ENCODE measurements at places on chromosomes 6 and 20.

GRCh38 chr6:148027201-148027600 lies 315.4 kb upstream of the SASH1 start:
- no peak for DNase-seq

GRCh38 chr6:98971303-98971702 lies 23.6 kb upstream of the FBXL4 start:
- DNase-seq = no peak

DNA sequence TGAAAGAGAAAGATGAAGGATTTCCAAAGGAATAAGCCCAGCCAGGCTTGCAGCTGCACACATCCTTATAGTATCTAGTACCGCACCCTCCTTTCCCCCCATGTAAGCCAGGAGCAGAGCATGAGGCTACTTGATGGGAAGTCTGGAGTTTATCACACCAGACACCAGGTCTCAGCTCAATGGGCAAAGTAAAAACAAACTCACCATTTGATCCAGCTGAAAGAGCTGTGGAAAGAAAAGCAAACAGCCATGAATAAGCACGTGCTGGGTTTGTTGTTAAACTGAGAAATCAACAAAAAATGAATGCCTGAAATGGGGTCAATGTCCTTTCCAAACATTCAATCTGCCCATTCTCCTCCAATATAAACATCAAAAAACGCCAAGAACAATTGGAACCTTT lies 50.6 kb upstream of the MAP7 start:
- DNase-seq = no peak

GRCh38 chr20:58642441-58642840 lies 8.6 kb upstream of the STX16 start:
- no peak for DNase-seq

- no peak for DNase-seq
These were observed 227.5 kb upstream of the MYLIP start for GRCh38 chr6:15901141-15902115.

- DNase-seq = no peak
These were observed 134.7 kb upstream of the RNF24 start for GRCh38 chr20:4150070-4150441.

- no peak for DNase-seq
These were observed 42.6 kb upstream of the ZNFX1 start for GRCh38 chr20:49320460-49320859.

DNA sequence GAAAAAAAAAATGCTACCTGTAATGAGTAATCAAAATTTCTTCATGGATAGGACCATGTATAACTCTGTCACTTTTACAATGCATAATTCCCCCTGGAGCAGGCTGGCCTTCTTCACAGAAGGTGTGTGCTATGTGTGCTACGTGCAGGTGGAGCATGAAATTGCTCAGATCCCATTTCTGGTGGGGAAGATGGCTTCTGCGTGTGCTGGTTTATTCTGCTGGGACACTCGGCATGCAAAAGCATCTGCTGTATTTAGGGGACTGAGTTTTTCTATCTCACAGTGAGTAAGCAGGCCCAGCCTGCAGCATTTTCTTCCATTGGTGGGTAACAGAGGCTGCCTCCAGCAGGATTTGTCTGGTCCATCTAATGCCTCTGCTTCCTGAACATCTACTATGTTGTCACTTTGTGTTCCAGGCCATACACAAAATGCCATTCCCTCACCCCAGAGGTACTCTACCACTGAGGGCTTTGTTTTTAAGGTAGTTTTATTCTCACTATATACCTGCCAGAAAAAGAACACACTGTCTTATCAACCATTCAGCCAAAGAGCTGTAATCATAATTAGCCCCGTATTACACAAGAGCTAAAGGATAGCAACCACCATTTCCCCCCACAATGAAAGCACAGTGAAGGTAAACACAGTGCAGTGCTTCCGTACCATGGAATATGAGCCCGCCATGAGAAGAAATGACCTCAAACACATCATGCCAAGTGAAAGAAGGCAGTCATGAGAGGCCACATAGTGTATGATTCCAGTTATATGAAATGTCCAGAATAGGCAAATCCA lies 62.4 kb downstream of the SYNDIG1 start:
- DNase-seq = no peak

- DNase-seq = no peak
These were observed 546.3 kb upstream of the CITED2 start for GRCh38 chr6:139920776-139921100.

DNA sequence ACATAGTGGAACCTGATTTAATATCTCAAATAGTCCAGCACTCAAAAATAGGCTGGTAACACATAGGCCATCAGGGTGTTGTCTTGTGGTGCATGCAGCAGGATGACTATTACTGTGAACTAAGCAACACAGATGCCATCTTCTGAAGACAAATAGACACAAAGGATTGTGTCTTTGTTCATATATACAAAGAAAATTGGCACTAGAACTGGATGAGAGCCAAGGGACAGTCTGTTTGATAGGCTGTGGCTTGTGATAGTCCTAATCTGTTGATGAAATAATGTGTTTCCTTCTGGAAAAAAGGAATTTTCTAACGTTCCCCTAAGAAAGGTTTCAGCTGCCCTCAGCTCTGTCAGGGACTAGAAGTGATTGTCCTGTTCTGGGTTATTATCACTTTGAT lies 129.8 kb downstream of the TPBG start:
- DNase-seq = no peak

DNA sequence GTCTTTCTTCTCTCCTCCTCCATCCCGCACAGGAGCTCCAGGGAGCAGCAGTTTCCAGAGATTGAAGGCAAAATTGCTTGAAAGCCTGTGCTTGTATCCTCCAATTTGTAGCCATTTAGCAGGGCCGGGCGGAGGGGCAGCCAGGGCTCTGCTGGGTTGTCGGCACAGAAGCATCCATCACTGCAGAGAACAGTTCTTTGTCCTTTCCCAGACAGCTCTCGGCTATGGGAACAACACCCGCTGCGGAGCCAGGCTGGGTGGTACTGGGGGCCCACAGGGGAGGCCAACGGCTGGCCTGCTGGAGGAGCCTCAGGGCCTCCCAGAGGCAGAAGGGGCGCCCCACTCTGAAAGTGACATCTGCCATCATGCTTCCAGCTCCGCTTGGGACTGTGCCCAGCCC lies 7.8 kb downstream of the HRH3 start:
- DNase-seq = no peak

GRCh38 chr6:127570739-127571389 lies 6.1 kb upstream of the C6orf58 start:
- DNase-seq = no peak

DNA sequence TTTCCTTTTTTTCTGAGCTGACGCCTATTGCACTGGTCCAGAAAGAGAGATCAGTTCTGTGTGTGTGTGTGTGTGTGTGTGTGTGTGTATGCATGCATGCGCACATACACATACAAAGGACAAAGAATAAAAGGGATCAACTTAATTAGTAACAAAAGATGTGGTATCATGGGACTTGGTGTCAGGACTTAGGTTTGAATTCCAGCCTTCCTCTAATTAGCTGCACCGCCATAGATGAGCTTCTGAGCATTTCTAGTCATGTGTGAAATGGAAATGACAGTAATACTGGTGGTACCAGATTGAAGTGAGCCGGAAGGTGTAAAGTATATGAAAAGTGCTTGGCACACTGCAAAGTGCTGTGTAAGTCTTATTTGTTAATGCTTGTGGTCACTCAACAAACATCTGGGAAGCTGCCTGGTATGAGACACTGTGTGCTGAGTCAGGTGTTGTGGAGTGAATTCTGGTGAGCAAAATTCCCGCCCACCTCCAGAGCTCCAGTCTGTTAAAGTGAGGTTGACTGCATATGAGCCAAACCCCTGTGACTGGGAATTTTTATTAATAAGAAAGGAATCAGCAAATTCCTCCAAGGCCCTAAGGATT lies 12.4 kb downstream of the DAAM2 start:
- DNase-seq = peak; percentile 66

- DNase-seq = no peak
These were observed 32.4 kb downstream of the OR2B2 start for GRCh38 chr6:27879837-27880236.

DNA sequence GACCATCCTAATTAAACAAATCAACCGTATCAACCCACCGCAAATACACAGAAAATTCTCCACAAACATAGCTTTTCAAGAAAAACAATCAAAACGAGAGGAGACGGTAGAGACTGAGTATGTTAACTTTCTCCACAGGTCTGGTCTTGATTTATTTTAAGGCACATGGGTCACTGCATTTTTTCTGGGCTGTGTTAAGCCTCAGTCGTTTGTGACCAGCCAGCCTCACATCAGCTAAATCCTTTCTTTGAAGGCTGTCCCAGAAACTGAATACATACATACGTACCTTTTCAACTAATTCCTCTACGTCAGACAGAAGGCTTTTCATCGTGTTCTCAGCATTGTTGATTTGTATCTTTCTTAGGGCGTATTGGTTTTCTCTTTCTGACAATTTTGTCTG lies 69.4 kb downstream of the LAMA4 start:
- no peak for DNase-seq

GRCh38 chr20:23020230-23021018 lies 14.7 kb upstream of the SSTR4 start:
- DNase-seq = no peak

DNA sequence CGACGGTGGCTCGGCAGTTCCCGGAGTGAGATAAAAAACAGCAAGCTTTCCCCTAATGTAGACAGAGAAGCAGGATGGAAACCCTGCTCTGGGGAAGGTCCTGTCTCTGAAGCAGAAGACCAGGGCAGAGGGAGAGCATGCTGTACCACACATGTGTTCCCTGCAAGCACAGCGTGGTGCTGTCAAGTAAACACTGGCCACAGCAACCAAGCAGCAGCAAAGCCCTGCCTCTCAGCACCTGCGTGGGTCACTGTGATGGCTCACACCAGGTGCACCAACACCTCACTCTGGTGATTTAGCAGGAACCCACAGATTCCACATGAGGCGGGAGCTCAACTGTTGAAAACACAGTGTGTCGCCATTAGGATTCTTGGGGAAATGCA lies 65.2 kb upstream of the TXNDC5 start:
- DNase-seq = no peak

- DNase-seq = no peak
These were observed 45.2 kb upstream of the CTAGE9 start for GRCh38 chr6:131756039-131756438.

DNA sequence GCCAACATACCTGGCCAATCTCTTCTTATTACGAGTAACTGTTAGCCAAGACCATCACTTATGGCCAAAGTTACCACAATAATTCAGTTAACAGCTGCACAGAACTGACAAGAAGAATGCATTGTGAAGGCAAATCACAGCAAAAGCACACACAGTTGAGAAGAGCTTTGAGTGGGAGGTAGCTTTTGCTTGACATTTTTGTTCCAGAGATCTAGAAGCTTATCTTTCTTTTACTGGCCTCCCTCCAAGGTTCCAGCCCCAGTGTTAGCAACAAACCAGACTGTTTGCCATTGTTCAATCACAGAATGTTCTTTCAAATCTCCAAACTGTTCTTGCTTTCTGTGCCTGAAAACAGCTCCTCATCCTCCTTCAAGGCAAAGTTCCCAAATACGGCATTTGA lies 35.9 kb upstream of the IRAK1BP1 start:
- DNase-seq = peak; percentile 57

DNA sequence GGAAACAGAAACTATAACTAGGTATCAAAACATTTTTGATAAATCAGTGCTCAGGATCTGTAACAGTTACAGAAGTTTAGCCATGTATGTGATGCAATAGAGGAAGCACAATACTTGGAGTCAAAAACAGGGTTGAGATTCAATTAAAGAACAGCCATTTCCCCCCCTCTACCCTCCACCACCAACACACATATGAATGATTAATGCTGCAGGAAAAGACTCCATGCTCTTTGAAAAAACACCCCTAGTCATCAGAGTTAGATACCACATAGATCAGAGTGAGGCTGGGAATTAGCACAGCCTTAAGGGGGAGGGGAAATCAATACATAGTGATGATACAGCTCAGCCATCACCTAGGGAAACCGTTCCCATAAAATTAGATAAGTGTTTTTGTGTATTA lies 108.9 kb upstream of the EMILIN3 start:
- no peak for DNase-seq

DNA sequence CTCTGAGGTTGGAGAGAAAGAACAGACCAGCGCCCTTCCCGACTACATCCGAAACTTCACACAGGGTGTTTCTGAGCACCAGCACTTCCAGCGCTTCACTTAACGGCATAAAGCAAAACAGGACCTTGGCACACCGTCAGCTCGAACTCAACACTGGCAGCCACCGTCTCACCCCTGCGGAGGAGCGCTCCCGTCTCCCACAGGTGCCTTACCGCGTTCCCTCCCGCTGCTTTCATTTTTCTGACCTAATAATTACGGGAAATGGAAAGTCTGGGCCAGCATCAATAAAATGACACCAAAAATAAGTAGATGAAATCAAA lies 37.7 kb upstream of the SYNJ2 start:
- DNase-seq = no peak

- no peak for DNase-seq
These were observed 43.8 kb downstream of the ARFGEF2 start for GRCh38 chr20:48965189-48965910.

- DNase-seq = no peak
These were observed 149.2 kb downstream of the PCSK2 start for GRCh38 chr20:17376031-17376430.

DNA sequence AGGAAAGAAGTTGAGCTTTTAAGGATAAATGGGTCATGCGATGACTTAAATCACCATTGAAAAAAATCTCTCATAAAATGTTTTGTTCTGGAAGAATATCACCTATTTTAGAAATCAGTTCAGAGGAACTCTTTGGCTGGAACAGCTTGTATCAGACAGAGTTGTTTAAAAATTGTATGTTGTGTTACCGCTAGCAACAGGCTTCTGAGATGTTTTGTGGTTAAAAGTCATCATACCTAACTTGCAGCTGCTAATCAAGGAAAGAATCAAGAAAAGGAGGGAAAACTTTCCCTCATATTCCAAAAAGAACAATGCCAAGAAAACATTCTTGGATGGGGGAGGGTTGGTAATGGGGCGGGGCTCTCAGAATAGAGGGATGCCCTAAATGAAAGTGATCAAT lies 220.7 kb upstream of the CITED2 start:
- no peak for DNase-seq

- no peak for DNase-seq
These were observed 15.3 kb downstream of the MUC22 start for GRCh38 chr6:31025595-31025994.

DNA sequence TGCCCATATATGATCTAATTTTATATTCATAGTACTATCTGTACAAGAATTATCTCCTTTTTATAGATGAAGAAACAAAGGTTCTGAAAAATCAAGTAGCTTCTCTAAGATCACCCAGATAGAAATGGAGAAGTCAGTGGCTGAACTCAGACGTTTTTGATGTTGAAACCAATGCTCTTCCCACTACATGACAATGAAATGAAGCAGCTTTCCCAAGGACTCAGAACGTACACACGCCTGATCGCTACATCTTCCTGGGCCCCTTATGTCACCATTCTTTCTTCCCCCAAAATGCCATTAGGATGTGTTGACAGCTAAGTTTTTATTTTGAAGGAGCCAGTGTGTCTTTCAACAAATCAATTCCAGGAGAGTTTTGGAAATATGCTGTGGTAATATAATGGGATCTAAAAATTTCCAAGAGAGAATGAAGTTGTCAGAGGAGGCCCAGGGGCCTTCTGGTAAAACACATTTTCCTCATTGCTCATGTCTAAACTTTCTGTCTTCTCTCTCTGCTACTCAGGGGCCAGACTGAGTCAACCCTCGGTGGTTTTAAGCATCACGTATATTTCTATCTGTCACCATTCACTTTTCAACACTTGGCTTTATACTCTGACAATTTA lies 98.1 kb upstream of the COL21A1 start:
- DNase-seq = no peak

- peak; percentile 63 for DNase-seq
These were observed 27.9 kb downstream of the PPARD start for GRCh38 chr6:35370124-35370741.
